ENCODE measurements at places on chromosomes 4 and X. TPM values are rescaled to one million over a fixed set of nuclear protein-coding genes. Genes with fewer than 3 reads are reported as not detected.

Gene NAT8L
- total RNA-seq: 13.6 TPM

Gene CSAG1
- total RNA-seq: not detected

Gene MAP7D2
- 6.6 TPM for total RNA-seq

Gene F8A3
- total RNA-seq: 0.53 TPM

Gene CSAG2
- not detected for total RNA-seq

Gene RBMX
- total RNA-seq: 220 TPM

Gene ARHGAP6
- not detected for total RNA-seq

Gene TLL1
- total RNA-seq: 0.22 TPM

Gene SPARCL1
- total RNA-seq: not detected

Gene MUC7
- total RNA-seq: not detected

Gene APOOL
- 9.8 TPM for total RNA-seq

Gene MBNL3
- total RNA-seq: 0.07 TPM

Gene CXCR3
- 0.09 TPM for total RNA-seq

Gene MAGEA12
- total RNA-seq: 0.15 TPM

Gene CLCN4
- 3.6 TPM for total RNA-seq

Gene FAM47A
- total RNA-seq: not detected

Gene CXCL11
- total RNA-seq: 0.21 TPM

Gene RASL11B
- total RNA-seq: 0.08 TPM

Gene ZDHHC15
- total RNA-seq: not detected

Gene EVC2
- total RNA-seq: 2.1 TPM

Gene DDIT4L
- 0.21 TPM for total RNA-seq

Gene NKX3-2
- 0.14 TPM for total RNA-seq

Gene WNK3
- 0.01 TPM for total RNA-seq

Gene FGF13
- 0.08 TPM for total RNA-seq

Gene STPG2
- not detected for total RNA-seq

Gene LRBA
- total RNA-seq: 9.7 TPM

Gene EXOC1L
- total RNA-seq: not detected

Gene SOX3
- not detected for total RNA-seq

Gene SLC7A11
- 20.9 TPM for total RNA-seq

Gene RAI2
- total RNA-seq: 0.14 TPM
